ENCODE measurements at places on chromosomes 4 and X.

GRCh38 chr4:3010998-3011397 is 47.6 kb downstream of the GRK4 start:
- no peak for DNase-seq

GRCh38 chr4:40662962-40663604 is 33.4 kb upstream of the RBM47 start:
- no peak for DNase-seq

GRCh38 chr4:37665333-37666320 is 20.5 kb downstream of the RELL1 start:
- no peak for DNase-seq

DNA sequence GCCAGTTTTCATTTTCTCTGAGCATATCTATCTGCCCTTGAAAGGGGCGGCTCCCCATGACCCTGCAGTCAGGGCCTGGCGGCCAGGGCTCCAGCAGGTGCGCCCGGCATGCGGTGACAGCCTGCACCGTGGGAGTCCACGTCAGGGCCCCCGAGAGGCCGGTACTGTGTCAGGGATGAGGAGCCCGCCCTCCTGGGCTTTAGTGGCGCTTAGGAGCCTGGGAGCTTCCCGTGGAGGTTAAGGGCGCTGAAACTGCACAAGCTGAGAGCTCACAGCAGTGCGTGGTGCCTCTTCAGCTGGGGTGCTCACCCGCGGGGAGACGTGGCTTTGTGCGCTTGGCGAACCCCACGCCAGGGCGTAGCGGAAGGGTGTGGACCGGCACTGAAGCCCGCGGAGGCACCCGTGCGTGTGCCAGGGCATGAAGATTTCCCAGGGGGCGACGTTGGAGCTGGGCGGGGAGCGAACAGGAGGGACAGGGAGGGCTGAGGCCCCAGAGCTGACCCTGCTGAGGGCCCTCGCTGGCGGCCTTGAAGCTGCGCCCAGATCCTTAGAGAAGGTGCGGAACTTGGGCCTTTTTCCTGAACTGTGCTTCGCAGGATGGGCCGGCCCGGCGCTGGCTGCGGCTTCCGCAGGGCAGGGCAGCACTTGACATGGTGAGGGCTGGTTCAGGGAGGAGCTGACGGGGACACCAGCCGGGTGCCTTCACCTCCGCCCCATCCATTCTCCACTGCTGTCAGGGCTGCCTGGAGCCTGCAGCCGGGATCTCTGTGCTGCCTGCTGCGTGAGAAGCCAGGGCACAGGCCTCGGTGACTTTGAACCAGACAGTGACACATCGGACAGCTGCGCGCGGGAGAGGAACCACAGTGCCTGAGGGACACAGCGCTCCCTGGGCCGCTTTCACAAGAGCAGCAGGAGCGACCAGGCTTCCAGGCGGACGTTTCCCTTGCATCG is 32.9 kb downstream of the HTT-AS start:
- DNase-seq, result no peak

- no peak for DNase-seq
Observed at GRCh38 chrX:96379951-96380350, 304.7 kb upstream of the DIAPH2 start.

DNA sequence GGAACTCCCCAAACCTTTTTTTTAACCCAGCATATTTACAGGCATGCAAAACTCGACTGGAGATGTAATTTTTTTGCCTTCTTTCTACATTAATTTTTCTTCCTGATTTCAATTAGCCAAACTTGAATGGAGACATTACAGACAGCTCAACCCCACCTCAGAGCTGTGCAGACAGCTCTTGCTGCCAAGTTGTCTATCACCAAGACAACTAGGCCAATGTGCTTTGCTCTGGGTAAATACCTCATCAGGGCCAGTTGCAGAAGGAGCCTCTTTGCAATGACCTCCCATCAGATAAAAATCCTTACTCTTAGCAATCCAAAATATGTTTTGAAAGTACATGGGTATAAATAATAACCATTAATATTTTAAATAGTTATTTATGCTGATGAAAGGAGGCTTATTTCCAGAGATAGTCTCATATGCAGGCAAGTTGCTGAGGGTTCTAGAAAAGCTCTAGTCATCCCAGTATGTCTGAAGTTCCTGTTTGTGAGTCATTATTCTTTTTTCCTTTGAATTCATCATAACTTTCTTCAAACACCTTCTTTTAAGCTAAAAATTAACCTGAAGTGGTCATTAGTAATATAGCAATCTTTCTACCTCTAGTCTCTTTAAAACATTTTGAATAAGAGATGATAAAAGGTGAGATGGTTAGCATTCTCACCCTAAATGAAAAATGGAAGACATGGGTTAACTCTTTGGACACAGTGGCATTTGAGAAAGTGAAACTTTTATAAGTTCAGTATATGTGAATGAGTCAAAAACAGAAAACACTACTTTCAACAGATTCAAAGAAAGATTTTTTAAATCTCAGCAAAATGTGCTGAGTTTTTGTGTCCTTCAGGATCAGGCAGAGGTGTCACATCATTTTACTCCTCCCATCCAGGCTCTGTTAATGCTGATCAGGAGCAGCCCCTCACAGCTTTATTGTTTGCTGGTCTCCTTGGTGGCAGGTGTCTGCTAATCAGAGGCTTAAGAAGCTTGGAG is 475.5 kb upstream of the FGF16 start:
- no peak for DNase-seq

GRCh38 chr4:89137695-89138094 is 26.4 kb downstream of the TIGD2 start:
- DNase-seq, result no peak

GRCh38 chr4:112340023-112340422 is 42.9 kb downstream of the ALPK1 start:
- no peak for DNase-seq

- DNase-seq, result no peak
Observed at GRCh38 chr4:67787311-67787710, 33.1 kb upstream of the GNRHR start.

GRCh38 chr4:138405466-138405891 is 163.3 kb upstream of the SLC7A11 start:
- no peak for DNase-seq

GRCh38 chrX:22690116-22690515 is 309.6 kb upstream of the DDX53 start:
- DNase-seq, result no peak

DNA sequence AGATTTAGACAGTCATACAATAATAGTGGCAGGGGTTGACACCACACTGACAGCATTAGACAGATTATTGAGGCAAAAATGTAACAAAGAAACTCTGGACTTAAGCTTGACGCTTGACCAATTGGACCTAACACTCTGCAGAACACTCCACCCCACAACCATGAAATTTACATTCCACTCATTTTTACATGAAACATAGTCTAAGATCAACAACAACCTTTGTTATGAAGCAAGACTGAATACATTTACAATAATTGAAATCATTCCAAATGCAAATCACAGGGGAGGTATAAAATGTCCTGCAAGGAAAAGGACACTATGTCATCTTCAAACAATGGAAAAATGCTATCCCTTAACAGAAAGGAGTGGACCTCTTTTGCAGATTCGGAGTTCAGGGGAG is 4.9 kb upstream of the UGT2B10 start:
- no peak for DNase-seq

- DNase-seq, result no peak
Observed at GRCh38 chrX:25009407-25009806, 6.4 kb downstream of the ARX start.

- DNase-seq, result no peak
Observed at GRCh38 chr4:176631611-176632010, 161.1 kb downstream of the VEGFC start.

DNA sequence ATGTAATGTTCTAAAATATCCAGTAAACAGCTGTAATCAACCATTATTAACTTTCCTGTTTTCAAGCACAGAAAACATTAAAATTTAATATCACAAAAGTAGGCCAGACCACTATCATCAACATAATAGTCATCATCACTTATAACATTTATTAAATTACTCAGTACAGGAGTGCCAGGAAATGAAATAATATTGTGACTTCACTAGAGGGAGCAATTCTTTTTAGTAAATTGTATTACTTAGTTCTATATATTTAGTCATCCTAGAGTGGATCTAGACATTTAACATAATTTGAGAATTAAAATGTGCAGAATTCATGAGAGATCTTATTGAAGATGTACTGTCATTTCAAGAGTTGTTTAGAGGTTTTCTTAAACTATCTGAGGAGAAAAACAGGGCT is 33.6 kb downstream of the PITX2 start:
- no peak for DNase-seq
